Occipital lobe (tissue), 3 donors: ENCODE measurements at places on chromosomes 1 and 21. TPM values are rescaled to one million over a fixed set of nuclear protein-coding genes. Genes with fewer than 3 reads are reported as not detected.

The OR2L3 gene
- total RNA-seq: 1.2 TPM

The ERG gene
- 1.2 TPM for total RNA-seq

The KLF17 gene
- total RNA-seq: 0.31 TPM

The C1QC gene
- 7.5 TPM for total RNA-seq

The NBPF4 gene
- total RNA-seq: 0.16 TPM

The AMY1B gene
- total RNA-seq: not detected

The CEP170 gene
- total RNA-seq: 571 TPM

The FABP3 gene
- 93.1 TPM for total RNA-seq

The PTPN22 gene
- total RNA-seq: 1.2 TPM

The SON gene
- total RNA-seq: 119 TPM

The HSD3B1 gene
- total RNA-seq: not detected

The SLFNL1 gene
- total RNA-seq: 0.94 TPM

The LCE1D gene
- not detected for total RNA-seq

The IL10 gene
- not detected for total RNA-seq
